Activated naive CD8-positive, alpha-beta T cell treated with anti-CD3 and anti-CD28 coated beads, Interleukin-2, amount 10 ng/mL, durations not matched to agents 7 days and 5 days (primary cell): ENCODE measurements at places on chromosomes 2 and 18. TPM values are rescaled to one million over a fixed set of nuclear protein-coding genes. Genes with fewer than 3 reads are reported as not detected.

GRCh38 chr2:181784556-181784955, 104.2 kb upstream of the NEUROD1 start:
- no peak for DNase-seq
- H3K27me3 ChIP-seq, result no peaks in the 10 kb centered on the region
- H3K27ac ChIP-seq, result no peak overlapping the region
- H3K36me3 ChIP-seq, result no peaks in the 10 kb centered on the region

GRCh38 chr2:67437114-67437513, 40.0 kb downstream of the ETAA1 start:
- H3K4me3 ChIP-seq, result no peak overlapping the region
- peaks cover 6% of the 10 kb centered on the region for H3K27me3 ChIP-seq
- H3K27ac ChIP-seq, result no peak overlapping the region

- no peak overlapping the region for H3K4me3 ChIP-seq
- H3K4me1 ChIP-seq, result no peaks in the 10 kb centered on the region
- no peak overlapping the region for H3K27ac ChIP-seq
- no peaks in the 10 kb centered on the region for H3K36me3 ChIP-seq
- DNase-seq, result no peak
Observed at GRCh38 chr2:105517814-105518705, 119.2 kb upstream of the FHL2 start.

DNA sequence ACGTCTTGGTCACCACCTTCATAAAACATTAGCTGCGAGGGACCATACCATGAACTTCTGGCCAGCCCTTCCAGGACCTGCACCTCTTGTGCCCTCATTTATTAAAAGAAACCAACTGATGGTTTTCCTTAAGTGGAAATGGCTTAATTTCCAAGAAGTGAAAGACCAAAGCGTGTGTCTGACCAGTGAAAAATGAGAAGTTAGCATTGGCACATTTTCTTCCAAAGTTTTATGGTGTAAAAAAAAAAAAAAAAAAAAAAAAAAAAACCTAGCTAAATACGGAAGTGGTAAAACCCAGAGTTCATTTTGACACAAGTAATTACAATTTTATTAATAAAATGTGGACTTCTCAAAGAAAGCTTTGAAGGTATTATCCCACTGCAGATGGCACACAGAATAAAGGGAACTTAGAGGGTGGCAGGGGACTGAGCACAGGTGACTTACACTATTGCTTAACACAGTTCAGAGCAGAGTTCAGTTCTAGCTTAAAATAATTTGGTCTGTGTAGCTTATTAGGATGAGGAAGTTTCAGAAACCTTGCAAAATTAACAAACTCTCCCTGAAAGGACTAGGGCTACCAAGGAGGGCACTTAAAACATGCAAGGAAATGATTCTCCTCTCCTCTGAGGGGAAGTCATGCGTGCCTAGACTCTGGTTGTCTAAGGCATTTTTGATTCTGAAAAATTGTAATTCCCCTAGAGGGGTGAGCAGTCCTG, 42.2 kb upstream of the EPG5 start:
- peaks cover 6% of the 10 kb centered on the region for H3K36me3 ChIP-seq
- H3K27me3 ChIP-seq, result no peaks in the 10 kb centered on the region
- DNase-seq, result no peak
- H3K27ac ChIP-seq, result no peak overlapping the region
- H3K4me1 ChIP-seq, result peaks cover 5% of the 10 kb centered on the region
- no peak overlapping the region for H3K4me3 ChIP-seq

GRCh38 chr2:127624756-127625571, 21.0 kb upstream of the GPR17 start:
- H3K27me3 ChIP-seq, result no peaks in the 10 kb centered on the region
- H3K4me3 ChIP-seq, result no peak overlapping the region
- no peak overlapping the region for H3K27ac ChIP-seq
- H3K4me1 ChIP-seq, result no peaks in the 10 kb centered on the region

DNA sequence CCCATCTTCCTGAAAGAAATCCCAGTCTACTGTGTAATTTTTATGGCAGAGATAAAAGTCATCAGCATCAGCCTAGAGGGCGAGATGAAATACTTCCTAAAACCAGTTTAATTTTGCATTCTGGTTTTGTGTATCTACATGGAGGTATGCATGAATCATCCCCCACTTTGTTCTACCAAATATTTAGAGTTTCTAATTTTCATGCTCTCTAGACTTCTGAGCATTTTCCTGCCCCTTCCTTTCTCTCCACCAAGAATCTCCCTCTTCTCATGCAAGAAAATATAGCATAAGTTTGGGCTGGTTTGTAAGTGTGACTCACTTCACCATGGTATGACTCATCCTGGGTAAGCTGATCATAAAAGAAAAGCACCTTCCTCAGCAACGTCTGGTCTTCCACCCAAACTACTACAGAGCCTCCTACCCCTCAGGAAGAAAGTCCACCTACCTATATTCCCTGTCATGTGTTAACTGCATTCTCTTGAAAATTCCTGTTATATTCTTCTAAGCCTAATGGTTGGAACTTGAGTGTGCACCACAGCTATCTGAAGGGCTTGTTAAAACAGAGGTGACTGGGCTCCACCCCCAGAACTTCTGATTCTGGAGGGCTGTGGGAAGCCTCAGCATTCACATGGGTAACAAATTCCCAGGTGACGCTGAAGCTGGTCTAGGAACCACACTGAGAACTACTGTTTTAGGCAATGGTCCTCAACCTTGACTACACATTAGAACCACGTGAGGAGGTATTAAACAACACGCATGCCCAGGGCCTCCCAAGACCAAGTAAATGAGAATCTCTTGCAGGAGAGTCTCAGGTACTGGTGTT, 37.4 kb upstream of the RAPGEF4 start:
- H3K36me3 ChIP-seq, result no peaks in the 10 kb centered on the region
- no peak overlapping the region for H3K4me3 ChIP-seq
- H3K27me3 ChIP-seq, result no peaks in the 10 kb centered on the region
- peaks cover 20% of the 10 kb centered on the region for H3K4me1 ChIP-seq
- DNase-seq, result no peak

DNA sequence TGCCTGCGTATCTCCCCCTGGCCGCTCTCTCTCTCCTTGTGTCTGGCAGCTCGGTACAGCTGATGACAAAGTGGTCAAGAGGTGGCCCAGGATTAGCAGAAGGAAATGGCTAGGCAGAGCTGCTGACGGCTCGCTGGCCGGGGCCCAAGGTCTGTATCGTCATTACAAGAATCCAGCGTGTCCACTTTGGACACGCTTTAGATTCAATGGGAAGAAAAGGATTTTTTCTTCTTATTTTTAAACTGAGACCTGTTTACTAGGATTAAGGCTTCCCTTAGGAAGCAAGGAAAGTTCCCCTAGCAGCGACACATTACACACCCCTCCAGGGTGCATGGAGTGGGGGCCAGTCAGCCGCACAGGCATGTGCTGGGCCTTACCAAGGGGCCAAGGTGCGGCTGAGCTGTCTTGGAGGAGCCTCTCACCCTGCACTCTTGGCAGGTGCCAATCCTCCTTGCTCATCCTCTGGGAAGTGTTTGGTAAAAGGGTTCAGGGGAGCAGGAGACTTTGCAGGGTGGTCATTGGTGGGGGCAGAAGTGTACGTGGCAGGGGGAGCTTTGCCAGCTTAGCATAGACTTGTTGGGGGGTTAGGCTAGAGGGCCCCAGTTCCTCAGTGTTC, 76.8 kb downstream of the POLR1A start:
- no peaks in the 10 kb centered on the region for H3K27me3 ChIP-seq
- H3K27ac ChIP-seq, result peak overlapping the region; percentile 64
- peaks cover 9% of the 10 kb centered on the region for H3K4me1 ChIP-seq
- H3K36me3 ChIP-seq, result peaks cover 36% of the 10 kb centered on the region
- DNase-seq, result no peak

DNA sequence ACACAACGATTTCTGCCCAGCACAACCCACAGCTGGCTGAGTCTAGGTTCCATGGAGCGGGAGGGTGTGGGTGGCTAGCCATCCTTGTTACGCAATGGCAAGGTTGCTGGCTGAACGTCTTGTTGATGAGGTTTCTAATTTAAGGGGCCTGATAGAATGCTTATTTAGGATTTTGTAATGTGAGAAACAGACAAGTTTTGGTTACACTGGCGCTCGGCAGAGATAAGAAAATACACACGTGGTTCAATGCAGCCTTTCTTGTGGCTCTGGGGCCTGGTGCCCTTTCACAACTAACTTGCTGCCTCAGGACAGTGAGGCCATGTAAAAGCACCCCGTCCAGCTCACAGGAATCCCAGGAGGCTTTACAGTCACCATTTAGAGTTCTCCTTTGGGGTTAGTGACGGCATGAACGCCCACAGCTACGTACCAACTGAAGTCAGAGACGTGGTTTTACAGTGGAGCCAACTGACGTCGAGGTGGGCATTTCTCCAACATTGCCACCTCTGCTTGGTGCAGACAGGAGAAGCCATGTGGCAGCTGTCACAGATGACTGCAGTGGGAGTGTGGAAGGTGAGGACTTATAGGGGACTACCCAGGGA, 29.7 kb upstream of the PIEZO2 start:
- H3K4me3 ChIP-seq, result no peak overlapping the region
- no peak for DNase-seq
- no peaks in the 10 kb centered on the region for H3K36me3 ChIP-seq
- peaks cover 2% of the 10 kb centered on the region for H3K27me3 ChIP-seq
- no peaks in the 10 kb centered on the region for H3K4me1 ChIP-seq

GRCh38 chr2:64837925-64838641, 151.1 kb upstream of the SLC1A4 start:
- H3K4me3 ChIP-seq, result no peak overlapping the region
- H3K27me3 ChIP-seq, result peaks cover 11% of the 10 kb centered on the region
- no peak for DNase-seq
- no peak overlapping the region for H3K27ac ChIP-seq
- peaks cover 15% of the 10 kb centered on the region for H3K4me1 ChIP-seq

DNA sequence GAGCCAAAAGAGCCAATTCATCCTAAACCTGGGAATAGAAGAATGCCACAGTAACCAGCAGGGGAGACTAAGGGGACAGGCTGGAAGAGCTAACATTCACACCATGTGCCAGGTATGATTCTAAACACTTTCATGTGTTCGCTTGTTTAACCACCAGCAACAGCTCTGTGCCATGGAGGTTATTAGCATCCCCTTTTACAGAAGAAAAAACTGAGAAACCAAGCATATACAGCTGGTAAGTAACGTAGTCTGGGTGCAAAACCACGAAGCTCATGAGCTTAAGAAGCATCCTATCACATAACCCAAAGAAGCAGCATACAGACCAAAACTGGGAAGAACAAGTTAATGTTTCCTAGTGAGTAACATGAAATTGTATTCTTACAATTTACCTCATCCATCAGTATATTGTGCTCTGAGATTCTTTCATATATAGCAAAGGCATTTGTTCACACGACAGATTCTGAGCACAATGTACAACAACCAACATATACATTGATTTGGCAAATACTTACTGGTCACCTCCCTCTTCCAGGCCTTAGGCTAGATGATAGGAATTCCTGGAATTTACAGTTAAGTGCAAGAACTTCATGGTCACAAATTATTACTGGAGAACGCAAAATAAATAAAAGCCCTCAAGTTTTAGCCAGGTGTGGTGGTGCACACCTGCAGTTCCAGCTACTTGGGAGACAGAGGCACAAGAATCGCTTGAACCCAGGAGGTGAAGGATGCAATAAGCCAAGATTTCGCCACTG, 36.5 kb upstream of the HNRNPA3 start:
- H3K27me3 ChIP-seq, result peaks cover 22% of the 10 kb centered on the region
- H3K36me3 ChIP-seq, result peaks cover 2% of the 10 kb centered on the region

ST6GAL2 gene
- not detected for total RNA-seq

CFC1 gene
- total RNA-seq, result not detected

SERPINB12 gene
- total RNA-seq, result not detected
